ENCODE measurements at places on chromosomes 2 and 18. TPM values are rescaled to one million over a fixed set of nuclear protein-coding genes. Genes with fewer than 3 reads are reported as not detected.
A peak's percentile ranks its signal among the peaks of the same experiment; 100 is the strongest.

DNA sequence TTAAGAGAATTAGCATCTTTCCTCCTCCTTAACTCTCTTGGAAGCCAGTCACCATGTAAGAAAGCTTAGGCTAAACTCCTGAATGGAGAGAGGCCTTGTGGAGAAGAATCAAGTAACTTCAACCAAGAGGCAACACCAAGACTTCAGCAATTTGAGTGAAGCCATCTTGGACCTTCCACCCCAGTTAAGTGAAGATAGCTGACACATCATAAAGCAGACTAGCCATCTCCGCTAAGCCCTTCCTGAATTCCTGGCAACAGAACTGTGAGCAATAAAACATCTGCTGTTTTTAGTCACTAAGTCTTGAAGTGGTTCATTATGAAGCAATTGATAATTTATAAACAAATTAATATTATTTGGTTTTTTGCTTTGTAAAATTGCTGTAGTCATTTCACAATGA, 1.5 kb upstream of the ZNF397 start:
- no peak for DNase-seq

DNA sequence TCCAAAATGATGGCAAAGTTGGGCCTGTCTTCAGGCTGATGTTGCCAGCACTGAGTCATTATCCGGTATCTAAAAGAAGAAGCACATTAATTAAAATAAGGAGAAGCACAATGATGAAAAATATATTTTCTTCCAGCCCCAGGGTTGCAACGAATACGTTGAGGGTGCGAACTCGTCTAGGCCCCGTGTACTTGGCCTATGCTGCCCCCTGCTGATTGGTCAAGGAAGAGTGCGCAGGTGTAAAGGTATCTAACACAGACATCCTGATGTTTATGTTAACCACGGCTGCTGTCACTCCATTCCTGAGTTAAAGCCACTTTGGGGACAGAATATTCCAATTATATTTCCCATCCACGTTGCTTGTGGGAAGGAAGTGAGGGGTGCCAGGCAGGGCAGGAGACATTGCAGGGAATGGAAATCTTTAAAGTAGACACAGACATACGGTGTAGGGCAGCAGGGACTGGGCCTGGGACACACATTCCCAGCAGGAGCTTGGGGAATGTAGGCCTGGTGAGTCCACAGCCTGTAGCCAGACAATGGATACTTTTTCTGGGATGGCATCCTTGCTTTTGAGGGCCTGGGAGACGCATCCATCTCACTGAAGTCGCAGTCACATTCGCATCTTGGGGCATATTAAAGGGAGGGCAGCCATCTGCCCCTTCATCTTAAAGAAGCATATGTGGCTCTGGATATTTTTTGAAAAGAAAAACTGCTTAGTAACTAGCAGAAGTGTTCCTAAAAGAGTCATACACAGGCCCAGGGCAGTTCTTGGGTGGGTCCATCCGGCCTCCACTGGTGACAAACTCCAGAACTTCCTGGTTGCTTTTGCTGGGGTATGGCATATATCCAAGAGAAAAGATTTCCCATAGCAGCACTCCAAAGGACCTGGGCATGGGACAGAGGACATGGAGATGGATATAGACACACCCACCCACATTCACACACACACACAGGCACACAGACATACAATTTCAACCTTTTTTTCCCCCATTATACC, 81.9 kb downstream of the CLIP4 start:
- peak; percentile 76 for DNase-seq

The NETO1 gene
- 8.8 TPM for total RNA-seq

The EMX1 gene
- not detected for total RNA-seq

GRCh38 chr2:62291517-62292137, 95.7 kb downstream of the B3GNT2 start:
- DNase-seq, result no peak

DNA sequence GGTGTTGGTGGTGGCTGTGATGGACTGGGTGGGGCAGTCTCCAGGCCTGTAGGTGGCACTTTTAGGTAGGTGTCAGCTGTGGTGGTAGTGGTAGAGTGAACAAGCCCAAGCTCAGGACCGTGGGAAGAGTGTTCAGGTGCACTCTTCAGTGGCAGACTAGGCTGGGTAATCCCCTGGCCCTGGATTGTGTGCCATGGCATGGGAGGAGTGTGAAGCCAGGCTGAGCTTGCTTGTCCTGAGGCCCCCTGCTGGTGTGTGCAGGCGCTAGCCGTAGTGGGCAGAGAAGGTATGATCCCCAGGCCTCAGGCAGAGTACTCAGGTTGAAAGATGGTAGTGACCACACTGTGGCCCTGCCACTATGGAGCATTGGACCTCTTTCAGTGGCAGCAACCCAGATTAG, 850.3 kb downstream of the DSC3 start:
- DNase-seq, result no peak

DNA sequence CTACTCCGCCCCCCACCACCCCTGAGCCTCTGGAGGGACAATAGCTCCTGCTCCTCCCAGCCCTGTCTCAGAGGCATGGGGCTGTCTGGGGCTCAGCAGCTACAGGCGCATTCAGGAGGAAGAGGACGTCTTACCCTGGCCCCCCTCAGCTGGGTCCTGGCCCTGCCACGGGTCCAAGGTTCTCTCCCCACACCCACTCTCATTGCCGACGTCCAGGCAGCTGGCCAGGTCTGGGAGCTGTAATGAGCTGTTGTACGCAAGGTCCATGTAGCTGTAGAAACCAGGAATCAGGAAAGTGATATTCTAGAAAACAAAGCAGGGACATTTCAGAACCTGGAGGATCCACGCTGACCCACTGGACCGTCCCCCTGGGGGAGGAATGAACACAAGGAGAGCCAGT, 13.5 kb downstream of the PASK start:
- peak; percentile 37 for DNase-seq

The GPATCH11 gene
- 7.0 TPM for total RNA-seq

DNA sequence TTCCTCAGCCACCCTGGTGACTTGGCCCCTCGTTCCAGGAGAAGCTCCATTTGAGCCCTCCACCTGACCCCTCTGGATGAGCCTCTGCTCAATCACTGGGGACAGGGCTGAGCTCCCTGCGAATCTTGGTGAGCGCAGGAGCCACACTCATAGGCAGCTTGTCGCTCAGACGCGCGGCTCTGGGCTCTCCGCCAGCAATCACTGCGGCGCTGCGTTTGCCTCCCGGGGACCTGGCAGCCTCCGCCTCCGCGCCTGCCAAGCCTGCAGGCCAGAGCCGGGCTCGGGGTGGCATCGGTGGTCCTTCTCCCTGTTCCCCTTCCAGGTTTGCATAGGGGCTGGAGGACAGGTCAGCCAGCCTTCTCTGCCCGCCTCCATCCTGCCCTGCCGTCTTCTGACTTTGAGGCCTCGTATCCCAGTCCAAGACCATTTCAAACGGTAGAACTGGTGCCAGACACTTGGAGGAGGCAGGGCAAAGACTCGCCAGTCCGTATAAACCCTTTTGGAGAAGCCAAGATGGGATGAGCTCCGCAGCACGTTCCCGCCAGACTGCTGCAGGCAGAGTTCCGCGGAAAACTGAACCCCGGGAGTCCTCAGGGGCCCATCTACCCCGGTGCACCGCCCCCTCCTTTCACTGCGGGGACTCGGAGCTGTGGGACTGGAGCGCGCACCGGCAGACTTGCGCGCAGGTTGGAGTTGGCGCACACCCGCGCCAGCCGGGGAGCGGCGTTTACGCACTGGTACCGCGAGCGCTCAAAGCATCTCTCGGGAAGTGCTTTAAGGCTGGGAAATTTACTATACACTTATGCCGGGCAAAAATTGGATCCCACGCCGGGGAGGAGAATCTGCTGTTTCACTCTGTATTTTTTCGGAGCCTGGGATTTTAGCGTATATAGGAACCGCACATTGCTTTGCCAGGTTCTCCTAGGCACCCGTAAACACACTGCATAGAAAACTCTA, 1.1 kb upstream of the TACR1 start:
- DNase-seq, result peak; percentile 81

The CCBE1 gene
- 0.29 TPM for total RNA-seq

Data from stomach (tissue), 19 donors.